Right lobe of liver (tissue), 6 donors: ENCODE measurements at places on chromosomes 7 and 10. TPM values are rescaled to one million over a fixed set of nuclear protein-coding genes. Genes with fewer than 3 reads are reported as not detected.

DNA sequence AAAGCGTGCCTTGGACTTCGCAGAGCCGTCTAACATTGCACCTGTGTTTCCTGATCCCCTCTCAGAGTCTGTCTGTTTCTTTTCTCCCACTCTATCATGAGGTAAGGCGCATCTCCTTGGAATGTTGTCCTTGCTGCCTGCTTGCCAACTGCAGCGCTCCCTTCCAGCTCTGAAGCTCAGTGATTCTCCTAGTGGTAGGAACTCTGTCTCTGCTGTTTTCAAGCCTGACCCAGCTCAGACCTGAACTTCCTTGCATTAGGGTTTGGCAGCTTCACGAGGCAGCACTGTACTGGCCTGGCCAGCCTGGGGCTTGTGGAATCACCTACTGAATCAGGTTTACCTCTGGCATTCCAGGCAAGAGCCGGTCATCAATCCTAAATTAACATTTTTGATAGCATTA, 123.9 kb downstream of the CREB5 start:
- DNase-seq: no peak

DNA sequence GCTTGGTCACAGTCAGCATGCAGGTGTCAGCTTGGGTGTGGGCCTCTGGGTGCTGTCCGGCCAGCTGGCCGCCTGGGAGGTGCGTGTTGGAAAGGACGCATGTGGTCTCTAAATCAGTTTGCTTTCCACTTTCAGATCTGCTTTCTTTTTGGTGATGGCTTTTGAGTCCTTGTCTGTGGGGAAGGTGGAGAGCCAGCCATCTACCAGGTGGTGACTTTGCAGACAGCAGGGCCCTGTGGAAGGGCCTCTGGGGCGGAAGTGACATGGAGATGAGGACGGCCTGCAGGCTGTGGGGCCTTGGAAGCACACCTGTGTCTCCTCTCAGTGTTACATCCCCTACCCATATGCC, 59.4 kb downstream of the WDR37 start:
- DNase-seq: no peak

GRCh38 chr7:9796241-9796640, 1177.4 kb upstream of the PHF14 start:
- DNase-seq: no peak

GRCh38 chr10:118742782-118743181, 12.0 kb downstream of the CACUL1 start:
- DNase-seq: no peak

- DNase-seq: no peak
Observed at GRCh38 chr7:131562941-131563340, 6.5 kb upstream of the PODXL start.

DNA sequence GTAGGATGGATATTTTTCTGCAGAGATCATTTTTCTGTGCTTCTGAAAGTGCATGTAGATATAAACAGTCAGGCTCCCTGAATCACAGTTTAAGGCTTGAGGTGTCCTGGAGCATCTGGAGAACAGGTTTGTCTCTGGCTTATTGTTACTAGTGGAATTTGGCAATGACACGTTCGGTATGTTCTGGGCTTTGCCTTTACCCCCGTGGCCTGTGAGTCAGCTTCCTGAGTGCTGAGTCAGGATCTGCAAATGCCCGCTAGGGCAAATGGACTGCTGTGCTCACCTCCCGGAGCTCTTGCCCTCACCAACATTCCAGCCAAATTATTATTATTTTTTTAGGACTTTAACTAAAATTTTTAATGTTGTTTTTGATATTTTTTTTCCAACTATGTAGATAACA, 192.5 kb upstream of the PRSS1 start:
- peak; percentile 73 for DNase-seq

DNA sequence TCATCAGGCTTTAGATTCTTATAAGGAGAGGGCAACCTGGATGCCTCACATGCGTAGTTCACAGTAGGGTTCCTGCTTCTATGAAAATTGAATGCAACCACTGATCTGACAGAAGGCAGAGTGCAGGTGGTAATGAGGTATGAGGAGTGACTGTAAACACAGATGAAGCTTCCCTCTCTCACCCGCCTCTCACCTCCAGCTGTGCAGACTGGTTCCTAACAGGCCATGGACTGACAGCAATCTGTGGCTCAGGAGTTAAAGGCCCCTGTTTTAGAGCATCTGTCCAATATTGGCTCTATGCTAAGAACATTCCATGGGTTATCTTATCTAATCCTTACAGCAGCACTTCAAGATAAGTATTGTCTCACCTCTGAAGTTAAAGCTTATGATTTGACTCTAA, 213.5 kb upstream of the NRP1 start:
- no peak for DNase-seq

- DNase-seq: no peak
Observed at GRCh38 chr7:27944643-27945042, 204.7 kb downstream of the TAX1BP1 start.

DNA sequence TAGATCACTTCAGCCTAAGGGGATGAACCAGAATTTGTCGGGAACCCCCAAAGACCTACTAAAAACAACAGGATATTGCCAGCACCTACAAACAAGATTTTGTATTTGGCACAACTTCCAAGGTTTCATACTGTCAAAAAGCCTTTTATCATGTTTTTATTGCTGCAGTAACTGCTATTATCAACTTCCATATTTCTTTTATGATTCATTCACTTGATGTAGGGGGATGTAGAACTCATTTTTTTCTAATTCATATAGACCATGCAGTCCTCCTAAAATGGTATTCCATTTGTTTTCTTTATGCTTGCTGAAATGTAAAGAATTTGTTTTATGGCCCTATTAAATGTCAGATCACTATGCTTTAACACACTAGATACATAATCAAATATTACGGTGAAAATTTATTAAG, 30.0 kb upstream of the WNT16 start:
- no peak for DNase-seq

GRCh38 chr10:10477844-10478243, 539.8 kb upstream of the CELF2 start:
- no peak for DNase-seq

DNA sequence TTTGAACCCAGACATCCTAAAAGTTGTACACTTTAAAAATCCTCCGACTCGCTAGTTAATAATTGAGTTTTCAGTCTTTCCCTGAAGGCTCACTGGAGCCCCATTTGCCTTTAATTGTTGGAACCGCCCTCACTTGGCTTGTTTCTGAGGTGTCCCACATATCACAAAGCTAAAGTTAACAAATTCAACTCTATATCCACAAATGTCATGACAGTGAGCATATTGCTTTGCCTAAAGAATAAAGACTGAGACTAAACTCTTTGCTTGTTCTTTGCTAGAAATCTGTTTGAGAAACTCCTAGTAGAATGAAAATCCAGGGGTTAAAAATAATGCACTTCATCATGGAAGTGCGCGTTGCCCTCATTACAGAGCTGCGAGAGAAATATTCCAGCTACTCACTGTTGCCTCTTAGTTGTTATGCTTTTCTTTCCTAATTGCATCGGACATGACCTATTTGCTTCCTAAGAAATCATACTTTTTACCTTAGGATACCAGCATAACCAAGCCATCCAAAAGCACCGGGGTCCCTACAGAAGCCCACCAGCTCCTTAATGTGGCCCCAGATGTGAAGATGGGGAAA, 752 bp downstream of the THSD7A start:
- no peak for DNase-seq

DNA sequence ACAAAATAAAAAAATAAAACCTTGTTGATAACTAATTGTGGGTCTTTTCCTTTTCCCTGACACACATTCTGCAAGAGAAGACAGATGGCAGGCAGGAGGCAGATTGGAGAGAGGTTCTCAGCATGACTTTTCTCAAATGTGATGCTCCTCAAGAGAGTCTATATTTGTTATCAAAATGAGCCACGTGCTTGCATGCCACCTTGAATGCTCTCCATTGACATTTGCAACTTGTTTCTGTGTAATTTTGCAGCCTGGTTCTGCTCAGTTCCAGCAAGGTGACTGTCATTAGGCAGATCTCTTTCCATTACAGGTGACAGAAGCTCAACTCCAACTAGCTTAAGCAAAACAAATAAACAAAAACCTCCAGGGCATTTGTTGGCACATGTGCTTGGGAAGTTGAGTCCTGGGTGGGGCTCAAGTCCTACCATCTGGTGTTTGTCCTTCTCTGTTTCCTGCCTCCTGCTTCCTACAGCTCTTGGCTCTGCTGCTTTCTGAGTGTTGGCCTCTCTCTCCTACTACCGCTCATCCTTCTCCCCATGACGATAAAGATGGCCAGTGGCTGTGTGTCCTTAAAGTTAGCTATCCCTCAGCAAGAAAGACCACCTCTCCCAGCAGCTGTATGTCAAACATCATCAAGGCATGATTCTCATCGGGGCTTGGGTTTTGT, 56.7 kb downstream of the GRK5 start:
- no peak for DNase-seq

DNA sequence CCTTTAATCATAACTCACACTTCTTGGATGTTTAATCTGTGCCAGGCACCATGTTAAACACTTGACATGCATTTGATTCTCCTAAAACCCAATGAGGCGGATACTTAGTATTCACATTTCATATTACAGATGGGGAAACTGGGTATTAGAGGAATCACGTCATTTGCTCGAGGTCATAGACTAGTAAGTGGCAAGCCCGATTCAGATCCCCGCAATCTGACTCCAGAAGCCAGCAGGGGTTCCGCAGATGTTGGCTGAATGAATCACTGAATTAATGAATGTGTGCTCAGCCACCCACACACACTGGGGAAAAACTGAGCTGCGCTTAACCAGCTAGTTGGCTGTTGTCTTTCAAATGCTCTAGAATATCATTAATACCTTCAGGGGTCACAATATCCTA, 22.5 kb upstream of the ENO4 start:
- no peak for DNase-seq

GRCh38 chr10:110437761-110438341, 59.9 kb upstream of the DUSP5 start:
- DNase-seq: no peak

DNA sequence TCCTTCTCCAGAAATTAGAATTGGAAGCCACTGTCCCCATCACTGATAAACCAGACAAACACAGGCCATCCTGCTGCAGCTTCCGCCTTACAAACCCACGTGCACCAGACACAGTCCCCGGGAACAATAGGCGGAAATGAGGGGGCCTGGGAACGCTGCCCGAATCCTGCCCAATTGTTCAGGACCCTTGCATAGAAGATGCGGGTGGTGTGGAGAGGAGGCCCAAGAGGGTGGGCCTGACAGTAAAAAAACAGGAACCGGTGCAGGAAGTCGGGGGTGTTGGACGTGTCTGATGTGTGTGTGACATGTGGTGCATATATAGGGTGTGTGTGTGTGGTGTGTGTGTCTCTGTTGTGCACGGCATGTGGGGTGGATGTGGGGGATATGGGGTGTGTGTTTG, 26.5 kb upstream of the CHST15 start:
- DNase-seq: peak; percentile 67

- no peak for DNase-seq
Observed at GRCh38 chr10:93452143-93452542, 30.0 kb downstream of the MYOF start.

DNA sequence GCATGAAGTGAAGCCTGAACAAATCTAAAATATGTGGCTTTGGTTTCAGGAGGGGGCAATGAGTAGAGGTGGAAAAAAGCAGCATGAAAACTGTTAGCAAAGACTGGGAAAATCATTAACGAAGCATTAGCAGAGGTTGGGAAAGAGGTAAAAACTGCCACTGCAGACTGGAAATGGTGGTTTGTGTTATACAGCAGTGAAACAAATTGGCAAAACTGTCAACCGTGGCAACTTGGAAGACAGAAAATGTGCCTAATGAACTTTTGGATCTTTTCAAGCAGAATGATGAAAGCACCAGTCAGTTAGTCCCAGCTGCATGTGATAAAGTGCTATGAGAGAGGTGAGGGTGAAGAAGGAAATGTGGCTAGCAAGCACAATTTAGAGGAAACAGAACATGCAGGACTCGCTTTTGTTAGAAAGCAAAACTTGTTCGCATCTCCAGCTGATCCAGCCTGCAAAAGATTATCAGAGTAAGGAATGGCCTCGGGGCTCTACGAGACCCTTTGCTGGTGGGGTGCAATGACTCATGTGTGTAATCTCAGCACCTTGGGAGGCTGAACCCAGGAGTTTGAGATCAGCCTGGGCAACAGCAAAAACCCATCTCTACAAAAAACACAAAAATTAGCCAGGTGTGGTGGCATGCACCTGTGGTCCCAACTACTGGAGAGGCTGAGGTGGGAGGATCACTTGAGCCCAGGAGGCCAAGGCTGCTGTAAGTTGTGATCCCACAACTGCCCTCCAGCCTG, 45.7 kb downstream of the SKIDA1 start:
- peak; percentile 1 for DNase-seq

DNA sequence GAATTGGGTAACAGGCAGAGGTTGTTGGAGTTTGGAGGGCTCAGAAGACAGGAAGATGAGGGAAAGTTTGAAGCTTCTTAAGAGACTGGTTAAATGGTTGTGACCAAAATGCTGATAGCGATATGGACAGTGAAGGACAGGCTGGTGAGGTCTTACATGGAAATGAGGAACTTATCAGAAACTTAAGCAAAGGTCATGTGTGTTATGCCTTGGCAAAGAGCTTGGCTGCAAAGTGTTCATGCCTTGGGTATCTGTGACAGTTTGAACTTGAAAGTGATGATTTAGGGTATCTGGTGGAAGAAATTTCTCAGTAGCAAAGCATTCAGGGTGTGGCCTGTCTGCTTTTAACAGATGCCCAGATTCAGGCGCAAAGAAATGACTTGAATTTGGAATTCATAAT, 64.5 kb upstream of the EEPD1 start:
- no peak for DNase-seq

DNA sequence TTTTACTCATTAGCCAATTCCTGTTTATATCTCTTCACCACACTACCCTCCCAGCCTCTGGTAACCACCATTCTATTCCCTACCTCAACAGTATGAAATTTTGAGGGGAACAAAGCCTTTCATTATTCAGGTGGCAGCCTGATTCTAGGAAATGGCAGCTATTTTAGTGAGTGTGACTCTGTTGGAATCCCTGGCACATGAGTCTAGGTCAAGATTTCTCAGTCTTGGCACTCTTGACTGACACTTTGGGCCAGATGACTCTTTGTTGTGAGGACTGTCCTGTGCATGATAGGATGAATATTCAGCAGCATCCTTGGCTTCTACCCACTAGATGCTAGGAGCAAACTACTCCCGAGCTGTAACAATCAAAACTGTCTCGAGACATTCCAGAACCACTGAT, 322.8 kb upstream of the PHYHIPL start:
- no peak for DNase-seq

DNA sequence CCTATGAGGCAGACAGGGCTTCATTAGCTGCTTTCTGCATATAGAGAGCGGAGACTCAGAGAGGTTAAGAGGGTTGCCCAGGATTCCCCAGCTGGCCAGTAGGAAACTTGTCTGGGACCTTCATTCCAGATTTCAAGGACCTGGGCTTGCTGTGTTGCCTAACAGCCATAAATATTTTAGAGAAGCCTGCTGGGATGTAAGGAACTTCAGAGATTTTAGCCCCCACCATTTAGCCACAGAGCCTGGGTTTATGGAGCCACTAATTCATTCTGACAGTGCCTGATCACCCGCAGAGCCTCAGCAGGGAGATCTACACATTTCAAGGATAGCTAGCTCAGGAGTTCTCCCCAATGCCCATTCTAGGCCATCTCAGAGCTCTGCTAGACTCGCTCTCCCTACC, 56.6 kb upstream of the TRUB1 start:
- DNase-seq: no peak

GRCh38 chr7:102044984-102045673, 227.7 kb downstream of the CUX1 start:
- no peak for DNase-seq

Gene ZNF488
- not detected for total RNA-seq

Gene SLC16A9
- 1.2 TPM for total RNA-seq

Gene DNAJC2
- total RNA-seq: 10.7 TPM

Gene TPST1
- 29.8 TPM for total RNA-seq

Gene C10orf53
- total RNA-seq: not detected

Gene TMEM209
- total RNA-seq: 7.5 TPM

Gene WDR11
- total RNA-seq: 28.1 TPM

Gene AFAP1L2
- total RNA-seq: 2.2 TPM

Gene MCM7
- 16.7 TPM for total RNA-seq

Gene HYAL4
- not detected for total RNA-seq

Gene CACNB2
- 1.0 TPM for total RNA-seq
